Activated naive CD4-positive, alpha-beta T cell (primary cell): ENCODE measurements at places on chromosomes 3 and 15.

DNA sequence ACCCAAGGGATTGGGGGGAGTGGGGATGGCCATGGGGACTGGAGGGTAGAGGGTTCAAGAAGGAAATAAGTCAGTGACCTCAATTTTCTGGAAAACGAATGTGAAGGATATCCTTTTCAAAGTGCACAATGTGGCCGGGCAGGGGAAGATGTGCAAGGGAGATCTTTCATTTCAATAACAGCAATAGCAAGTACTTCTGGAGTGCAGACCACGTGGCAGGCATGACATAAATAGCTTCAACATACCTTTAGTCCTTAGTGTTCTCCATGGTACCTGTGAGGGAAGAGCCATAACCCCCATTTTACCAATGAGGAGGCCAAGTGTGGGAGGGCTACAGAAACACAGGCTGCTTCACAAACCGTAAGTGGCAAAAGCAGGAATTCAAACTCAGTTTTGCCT is 138.7 kb downstream of the FOXP1 start:
- no peak for DNase-seq

- DNase-seq = no peak
These were observed 3.7 kb downstream of the DUOX1 start for GRCh38 chr15:45133561-45133920.

DNA sequence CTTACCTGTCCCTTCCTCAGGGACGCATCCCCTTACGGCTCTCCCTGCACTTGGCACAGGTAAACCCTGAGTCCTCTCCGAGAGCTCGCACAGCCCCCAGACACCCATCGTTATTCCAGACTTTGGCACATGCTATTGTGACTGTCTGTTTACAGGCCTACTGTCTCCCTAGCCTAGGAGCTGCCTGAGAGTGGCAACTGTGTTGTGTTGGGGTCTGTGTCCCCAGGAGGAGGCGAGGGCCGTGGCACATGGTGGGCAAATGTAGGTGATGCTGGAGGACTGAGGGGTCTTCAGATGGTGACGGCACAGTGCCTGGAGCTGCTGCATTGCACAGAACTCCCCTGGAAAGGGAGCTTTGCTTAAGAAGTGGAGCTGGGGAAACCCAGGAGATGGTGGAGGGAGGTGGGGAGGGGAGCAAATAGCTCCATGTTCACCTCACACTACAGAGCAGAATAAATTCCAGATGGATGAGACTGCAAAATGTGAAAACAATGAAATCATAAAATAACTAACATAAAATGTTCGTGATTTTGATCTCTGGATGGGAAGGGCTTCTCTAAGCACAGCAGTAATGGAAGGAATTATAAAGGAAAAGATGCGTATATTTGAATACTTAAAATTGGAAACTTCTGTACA is 96.5 kb downstream of the SMAD6 start:
- no peak for DNase-seq

DNA sequence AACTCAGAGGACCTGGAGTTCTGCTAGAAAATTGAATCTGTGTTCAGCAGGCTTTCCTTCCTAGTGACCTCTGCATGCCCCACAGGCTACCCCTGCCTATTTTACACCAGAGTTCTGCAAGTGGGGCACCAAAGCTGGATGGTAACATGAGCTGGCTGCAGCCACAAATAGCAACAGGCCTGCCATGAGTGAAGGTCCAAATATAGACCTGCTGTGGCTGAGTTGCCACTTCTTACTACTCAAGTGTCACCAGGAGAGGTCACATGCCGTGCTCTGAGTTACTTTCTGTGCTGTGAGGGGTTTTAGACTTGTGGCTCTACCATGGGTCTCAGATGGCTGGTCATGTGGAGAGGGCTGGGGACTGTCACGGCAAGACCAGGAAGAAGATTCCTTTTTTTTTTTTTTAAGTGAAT is at the start of gene FSD2:
FSD2 (minus strand) TSS at position 76 of the 413 bp plus-strand sequence. CDS start 18,679 bp downstream, outside the sequence.
- DNase-seq = no peak

GRCh38 chr3:16101295-16102186 is 72.9 kb upstream of the GALNT15 start:
- DNase-seq = no peak

DNA sequence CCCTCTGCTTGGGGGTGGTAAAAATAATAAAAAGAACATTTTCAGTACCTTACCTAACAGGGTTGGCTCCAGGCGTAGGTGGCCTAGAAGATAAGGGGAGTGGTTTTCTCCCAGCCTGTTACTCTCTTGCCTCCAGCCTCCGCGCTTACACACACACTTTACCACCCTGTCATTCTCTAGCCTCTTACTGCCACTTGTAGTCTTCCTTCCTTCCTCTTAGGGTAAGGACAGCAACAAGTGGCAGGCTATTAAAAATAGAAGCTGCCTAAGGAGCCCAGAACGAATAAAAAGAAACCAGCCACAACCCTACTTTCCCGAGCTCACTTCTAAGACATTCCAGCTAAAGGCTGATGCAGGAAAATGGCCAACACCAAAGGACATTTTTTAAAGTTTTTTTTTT is 9.6 kb upstream of the LIPH start:
- DNase-seq = no peak

- DNase-seq = no peak
These were observed 264.2 kb upstream of the ROPN1 start for GRCh38 chr3:124256156-124256555.

DNA sequence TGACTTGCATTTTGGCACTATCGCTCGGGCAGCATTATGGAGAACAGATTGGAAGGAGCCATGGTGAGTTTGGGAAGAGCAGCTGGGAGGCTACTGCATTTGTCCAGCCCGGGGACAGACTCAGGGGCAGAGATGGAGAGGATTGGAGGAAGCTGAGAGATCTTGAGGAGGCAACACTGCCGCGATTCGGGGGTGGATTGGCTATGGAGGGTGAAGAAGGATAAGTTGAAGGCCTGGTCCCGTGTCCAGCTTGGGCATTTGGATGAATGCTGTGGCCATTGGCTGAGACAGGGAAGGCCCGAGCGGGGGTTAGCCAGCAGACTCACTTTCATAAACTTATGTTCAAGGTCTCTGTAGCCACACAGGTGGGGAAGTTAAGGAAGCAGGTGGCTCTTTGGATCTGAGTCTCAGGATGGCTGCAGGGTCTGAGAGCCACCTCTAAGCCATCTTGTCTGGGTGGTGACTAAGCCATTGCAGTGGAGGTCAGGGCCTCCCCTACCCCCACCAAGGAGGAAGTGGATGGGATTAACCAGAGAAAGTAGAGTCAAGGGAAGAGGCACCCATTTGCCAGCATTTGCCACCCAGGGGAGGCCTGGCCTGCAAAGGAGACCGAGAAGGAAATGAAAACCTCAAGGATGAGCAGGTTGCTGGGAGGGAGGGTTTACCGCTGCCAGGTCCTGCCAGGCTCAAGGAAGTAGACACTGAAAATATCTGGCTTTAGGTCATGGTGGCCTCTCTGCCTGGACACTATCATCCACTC is 144.0 kb upstream of the TLE3 start:
- no peak for DNase-seq

GRCh38 chr3:72461787-72462186 is 386.5 kb downstream of the SHQ1 start:
- no peak for DNase-seq

DNA sequence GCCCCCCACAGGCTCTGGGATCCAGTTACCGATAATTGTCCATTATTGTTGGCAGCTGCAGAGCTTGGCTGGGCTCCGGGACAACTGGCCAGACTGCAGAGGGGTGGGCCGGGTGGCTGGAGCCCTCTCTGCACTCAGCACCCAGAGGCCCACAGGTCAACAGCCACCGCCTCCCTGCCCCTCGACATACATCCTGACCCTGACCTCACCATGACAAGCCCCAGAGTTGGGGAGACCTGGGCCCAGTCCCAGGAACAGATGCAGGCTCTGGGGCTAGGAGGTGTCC is 22.4 kb downstream of the PTH1R start:
- DNase-seq = no peak

- DNase-seq = no peak
These were observed 10.0 kb downstream of the EIF2B5 start for GRCh38 chr3:184145111-184145524.

DNA sequence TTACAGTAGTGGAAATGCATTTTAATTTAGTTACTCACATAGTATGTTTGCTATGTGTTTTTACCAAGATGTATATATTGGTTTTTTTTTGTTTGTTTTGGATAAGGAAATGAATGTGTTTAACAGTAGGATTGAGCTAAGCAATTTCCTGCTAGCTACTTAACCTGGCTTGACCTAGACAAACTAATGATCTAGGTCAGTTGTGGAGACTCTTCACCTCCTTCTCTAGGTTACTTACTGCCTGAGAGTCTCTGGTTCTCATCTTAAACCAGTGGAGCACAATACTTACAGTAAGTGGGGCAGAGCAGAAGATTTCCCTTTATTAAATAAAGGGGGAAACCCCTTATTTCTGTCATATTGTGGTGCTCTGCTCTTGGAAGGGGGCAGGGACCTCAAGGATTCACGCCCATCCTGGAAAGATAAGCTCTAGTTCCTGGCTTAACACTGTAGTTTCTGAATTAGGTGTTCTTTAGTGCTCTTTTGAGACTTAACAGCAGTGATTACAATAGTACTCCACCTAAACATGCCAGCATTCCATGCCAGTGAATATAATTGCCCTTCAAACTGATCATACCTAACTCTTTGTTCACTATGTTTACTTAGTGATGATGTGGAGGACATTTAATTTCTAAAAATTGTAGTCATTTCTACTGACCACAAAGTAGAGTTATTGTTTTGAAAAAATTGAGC is 79.9 kb downstream of the UBP1 start:
- DNase-seq = no peak

DNA sequence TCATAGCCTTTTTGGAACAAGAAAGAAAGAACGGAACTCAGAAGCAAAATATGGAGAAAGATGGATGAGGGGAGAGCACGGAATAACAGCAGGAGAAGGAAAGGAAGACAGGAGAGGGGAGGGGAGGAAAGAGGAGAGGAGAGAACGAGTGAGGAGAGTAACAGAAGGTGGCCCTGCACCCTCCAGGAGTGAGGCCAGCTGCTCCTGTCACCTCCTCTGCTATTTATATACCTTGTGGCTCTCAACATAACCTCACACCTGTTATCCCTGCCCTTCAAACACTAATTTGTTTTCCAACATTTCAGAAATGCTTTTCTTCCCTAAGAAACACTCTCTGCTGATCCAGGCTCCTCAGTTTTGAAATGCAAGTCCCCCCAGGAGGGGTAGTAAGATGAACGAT is 53.4 kb upstream of the ATP2B2 start:
- DNase-seq = no peak

DNA sequence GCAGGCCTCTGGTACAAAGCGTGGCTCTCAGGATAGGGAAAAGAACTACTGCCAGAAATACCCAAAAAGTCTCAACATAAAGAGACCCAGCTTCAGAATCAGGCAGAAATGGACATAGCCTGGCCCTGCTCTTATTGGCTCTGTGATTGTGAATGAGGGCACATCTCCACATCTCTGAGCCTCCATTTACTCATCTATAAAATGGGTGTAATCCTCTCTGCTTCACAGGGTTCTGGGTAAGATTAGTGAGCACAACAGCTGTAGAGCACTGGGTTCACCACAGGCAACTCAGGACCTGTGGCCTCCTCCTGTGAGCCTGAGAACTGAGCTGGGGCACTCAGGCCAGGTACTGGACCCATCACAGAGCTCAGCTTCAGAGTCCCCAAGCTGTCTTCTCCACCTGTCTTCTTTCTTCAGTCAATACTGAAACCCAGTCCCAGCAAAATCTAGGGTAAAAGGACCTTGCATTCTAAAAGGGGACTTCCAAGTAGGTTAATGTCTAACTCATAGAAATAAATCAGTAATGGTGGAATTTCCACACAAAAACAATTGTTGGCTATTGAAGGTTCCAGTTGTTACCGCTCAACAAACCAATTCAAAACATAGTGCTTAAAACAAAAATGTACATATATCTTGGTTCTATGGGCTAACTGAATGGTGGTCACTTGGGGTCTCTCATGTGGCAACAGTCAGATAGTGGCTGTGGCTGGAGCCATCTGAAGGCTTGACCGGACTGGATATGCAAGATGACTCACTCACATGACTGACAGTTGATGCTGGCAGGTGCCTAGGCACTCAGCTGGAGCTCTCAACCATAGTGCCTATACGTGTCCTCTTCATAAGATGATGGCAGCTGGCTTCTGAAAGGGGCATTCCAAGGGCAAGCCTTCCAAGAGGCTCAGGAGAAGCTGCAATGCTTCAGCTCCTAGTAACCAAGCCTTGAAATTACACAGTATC is 47.3 kb downstream of the TRIM42 start:
- no peak for DNase-seq

DNA sequence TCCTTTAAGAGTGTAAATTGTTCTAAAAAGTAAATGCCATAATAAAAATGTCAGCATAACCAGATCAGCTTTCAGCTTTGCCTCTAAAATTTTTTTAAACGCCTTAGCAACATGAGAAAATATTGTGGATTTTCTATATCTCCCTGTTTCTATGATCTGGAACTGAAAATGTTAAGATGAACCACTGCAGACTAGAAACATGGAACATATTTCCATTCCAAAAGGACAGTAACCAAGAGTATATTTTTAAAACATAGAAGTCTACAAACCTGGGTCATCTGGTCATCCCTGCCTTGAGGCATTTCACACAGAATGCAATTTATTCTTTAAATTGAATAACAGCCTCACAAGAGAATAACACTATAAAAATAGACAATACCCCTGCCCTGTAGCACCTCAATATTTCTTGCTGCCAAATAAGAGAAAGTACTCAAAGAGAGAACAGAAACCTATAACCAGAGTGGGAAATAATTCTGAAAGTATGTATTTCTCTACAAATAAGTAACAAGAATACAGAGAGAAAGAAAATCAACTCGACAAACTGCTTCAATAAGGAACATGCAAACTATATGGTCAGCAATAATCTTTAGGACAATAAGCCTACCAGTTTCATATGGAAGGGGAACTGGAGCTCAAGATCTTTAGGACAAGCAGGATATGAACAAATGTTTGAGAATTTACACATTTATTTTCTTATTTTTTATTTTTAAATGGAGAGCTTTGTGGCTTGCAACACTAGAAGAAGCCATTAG is 949.0 kb downstream of the EPHA3 start:
- DNase-seq = no peak

GRCh38 chr3:24480497-24480896 is 14.2 kb downstream of the THRB start:
- DNase-seq = no peak

DNA sequence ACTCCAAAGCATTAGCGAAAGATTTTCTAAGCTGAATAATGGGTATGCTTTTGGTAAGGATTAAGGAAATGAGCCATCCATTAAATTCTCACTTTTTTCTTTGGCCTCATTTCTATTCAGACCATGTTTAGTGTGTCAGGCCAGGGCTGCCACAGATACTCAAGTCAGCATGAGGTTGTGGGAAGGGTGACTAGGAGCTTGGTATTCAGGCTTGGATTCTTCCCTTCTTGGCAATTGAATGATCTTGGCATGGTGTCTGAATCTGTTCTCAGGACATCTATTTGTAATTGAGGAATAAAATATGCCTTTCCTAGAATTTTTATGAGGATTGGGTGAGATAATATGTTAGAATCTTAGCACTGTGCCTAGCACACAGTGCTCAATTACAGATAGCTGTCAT is 11.2 kb downstream of the CCNB2 start:
- no peak for DNase-seq

DNA sequence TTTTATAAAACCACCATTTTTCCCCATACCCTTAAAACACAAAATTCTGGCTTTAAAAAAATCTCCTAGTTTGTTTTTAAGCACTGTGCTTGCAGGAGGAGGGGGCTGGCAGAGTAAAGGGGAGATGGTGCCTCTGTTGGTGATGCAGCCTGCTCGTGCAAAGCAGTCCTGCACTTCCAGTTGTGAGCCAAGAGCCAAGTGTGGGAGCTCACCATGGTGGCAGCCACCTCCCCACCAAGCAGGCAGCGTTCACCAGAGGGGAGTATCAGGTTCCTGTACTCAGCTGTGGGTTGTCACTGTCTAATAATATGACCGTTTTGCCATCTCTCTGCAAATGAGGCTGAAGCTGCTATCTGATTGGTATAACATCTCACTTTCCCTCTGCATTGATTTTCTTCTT is 164.8 kb downstream of the SYNPR start:
- DNase-seq = no peak
